ENCODE measurements at places on chromosomes 13 and 19.
A peak's percentile ranks its signal among the peaks of the same experiment; 100 is the strongest.

GRCh38 chr19:1841209-1841924 lies 6.9 kb downstream of the REXO1 start:
- DNase-seq = no peak

DNA sequence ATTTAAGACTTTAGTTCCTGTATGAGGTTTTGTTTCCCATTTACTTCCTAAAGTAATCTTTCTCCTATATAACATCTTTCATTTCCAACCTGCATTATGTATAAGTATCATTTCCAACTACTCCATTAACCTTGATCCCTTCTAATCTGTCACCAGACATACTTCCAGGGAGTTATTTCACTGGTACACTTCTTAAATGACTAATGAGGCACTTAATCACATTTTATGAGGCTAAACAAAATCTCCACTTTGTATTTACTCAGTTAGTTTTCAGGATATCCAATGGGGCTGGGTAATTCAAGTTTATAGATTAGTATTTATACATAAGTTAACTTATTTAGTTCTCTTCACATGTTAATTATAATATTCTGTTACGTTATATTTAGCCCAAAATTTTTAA lies 634.7 kb downstream of the PCDH17 start:
- no peak for DNase-seq

- DNase-seq = no peak
Observed at GRCh38 chr13:39528661-39528980, 74.4 kb downstream of the LHFPL6 start.

DNA sequence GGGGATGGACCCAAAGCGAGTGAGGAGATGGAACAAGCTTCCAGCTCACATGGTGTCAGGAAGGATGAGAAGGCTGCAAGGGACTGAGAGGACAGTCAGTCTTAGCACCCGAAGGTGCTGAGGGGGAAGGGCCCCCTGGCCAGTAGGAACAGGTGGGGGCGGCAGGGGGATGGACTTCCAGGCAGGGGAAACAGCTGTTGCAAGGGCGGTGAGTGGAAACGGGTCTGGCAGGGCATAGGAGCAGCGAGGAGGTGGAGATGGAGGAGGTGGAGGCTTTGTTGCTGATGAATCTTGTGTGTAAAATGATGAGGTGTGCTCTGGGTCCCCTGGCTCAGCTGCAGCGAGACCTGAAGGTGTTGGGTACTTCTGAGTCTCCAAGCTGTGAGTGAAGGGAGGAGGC lies 1.2 kb downstream of the MAP1S start:
- no peak for DNase-seq

GRCh38 chr19:3968556-3969434 lies 2.1 kb downstream of the DAPK3 start:
- no peak for DNase-seq

DNA sequence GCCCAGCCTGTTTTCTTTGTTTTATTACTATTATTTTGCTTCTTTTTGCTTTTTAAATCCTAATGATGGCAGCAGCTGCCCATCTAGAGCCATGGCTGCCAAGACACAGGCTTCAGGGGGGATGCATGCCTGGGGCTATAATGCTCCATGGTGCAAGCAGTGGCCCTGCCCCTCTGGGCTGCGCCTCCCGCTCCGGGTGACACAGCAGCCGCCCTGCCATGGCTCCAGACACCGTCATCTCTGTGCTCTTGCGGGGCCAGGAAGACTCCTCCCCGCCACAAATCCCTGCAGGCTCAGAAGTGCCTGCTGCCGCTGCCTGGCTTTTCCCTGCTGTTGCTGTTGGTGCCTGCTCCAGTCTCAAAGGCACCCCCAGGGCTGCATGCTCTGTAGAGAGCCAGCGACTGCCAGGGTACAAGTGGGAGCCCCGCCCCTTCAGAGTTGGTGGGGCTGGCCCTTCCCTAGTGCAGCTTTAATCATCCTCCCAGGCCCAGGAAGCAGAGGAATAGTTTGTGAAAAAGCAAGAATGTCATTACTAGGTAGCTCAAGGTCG lies 581.5 kb downstream of the FGF9 start:
- DNase-seq = no peak

GRCh38 chr13:99432609-99433542 lies 68.4 kb upstream of the TM9SF2 start:
- peak; percentile 53 for DNase-seq

- no peak for DNase-seq
Observed at GRCh38 chr13:97631158-97631557, 197.2 kb downstream of the RAP2A start.

DNA sequence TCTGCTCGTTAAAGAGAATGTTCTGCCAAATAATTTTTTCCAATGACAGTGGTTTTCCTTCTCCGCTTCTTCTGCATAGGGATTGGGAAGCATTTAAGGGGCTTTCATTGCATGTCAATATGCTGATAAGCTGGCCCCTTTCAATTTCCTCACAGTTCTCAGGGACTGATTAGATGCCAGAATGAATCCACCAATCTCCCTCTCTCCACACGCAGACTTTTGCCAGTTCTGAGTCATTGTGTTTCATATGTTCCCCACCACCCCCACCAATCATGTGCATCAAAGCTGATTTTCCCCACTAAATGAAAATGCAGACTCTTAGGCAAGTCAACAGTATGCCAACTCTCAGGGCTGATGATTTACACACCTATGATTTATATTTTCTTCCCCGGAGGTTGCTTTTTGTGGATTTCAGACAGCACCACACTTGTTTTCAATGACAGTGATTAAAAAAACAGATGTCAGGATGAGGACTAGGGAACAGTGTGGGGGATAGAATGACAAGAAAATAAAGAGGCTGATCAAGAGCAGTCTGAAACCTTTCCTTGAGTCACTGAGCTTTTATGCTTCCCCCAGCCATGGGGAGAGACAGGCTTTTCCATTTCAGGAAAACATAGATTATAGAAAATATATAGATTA lies 47.9 kb upstream of the C13orf42 start:
- no peak for DNase-seq

- DNase-seq = no peak
Observed at GRCh38 chr19:2145831-2146241, 5.5 kb downstream of the AP3D1 start.

- DNase-seq = no peak
Observed at GRCh38 chr19:3459089-3459881, 21.0 kb downstream of the SMIM24 start.

DNA sequence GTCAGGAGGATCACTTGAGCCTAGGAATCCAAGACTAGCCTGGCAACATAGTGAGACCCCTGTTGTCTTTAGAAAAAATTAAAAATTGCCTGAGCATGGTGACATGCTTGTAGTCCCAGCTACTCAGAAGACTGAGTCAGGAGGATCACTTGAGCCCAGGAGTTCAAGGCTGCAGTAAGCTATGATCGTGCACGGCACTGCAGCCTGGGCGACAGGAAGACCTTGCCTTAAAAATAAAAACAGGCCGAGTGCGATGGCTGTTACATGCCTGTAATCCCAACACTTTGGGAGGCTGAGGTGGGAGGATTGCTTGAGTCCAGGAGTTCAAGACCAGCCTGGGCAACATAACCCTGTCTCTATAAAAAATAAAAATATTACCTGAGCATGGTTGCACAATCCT lies 5.4 kb downstream of the HNRNPUL1 start:
- DNase-seq = no peak

DNA sequence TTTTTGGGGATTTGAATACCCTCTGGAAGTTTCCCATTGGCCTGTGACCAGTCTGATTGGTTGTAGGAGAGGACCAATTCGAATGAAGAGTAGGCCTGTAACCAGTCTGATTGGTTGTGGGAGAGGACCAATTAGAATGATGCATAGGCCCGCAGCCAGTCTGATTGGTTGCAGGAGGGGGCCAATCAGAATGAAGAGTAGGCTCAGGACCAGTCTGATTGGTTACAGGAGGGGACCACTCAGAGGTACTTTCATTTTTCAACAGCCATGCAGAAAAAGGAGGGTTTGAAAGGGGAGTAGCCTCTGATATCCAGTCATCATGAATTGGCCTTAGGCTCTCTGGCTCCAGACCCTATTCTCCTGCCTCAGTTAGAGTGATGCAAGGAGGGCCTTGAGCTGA lies 30.4 kb upstream of the SLC1A5 start:
- DNase-seq = no peak

DNA sequence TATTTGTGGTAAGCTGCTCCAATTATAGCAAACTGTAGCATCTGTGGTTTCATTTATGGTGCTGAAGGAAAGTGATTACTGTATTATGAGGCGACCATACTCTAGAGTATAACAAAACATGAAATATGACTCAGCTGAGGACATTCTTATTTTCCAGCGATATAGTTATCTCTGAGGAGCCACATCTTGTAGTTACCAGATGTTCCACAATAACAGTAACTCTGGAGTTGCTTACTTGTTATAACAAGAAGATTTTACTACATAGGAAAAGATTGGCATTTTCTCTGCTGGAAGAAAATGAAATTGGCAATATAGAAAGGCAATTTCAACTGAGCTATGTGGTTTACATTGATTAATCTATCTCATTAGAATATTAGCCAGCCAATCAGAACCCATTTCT lies 1634.2 kb downstream of the PCDH9 start:
- DNase-seq = no peak

DNA sequence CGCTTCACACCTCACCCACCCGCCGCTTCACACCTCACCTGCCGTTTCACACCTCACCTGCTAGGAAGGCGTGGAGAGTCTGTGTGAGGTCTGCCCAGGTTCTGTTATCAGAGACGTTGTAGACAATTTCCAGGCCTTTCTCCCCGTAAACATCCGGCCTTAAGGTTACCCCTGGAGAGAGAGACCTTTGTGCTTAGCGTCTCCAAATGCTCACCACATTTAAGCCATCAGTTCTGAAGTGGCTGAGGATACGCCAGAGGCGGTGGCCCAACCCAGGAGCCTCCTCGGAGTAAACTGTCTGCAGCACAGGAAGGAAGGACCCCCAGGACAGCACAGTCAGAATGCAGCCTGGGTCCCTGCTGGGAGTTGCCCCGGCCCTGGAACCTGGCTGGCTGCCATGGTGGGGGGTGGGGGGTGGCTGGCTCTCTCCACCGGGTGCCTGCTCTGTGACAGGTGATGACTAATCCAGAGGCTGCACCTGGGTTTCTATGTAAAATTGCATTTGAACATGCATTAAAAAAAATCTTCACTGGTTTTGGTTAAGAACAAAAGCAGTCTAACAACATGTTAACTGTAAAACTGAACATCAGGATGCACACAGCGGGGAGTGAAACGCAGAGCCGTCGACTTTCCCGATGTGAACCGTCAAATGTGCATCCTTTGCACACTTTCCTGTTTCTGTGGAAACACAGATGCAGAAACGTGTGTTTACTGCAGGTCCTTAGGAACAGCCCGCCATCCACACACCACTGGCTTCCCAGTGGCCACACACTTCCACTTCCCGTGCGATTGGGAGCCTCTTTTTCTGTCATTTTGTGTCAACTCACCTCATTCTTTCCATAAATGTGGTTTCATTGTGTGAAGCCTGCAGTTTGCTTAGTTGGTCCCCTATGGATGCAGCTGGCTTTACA lies 4.5 kb downstream of the ATP4B start:
- no peak for DNase-seq

DNA sequence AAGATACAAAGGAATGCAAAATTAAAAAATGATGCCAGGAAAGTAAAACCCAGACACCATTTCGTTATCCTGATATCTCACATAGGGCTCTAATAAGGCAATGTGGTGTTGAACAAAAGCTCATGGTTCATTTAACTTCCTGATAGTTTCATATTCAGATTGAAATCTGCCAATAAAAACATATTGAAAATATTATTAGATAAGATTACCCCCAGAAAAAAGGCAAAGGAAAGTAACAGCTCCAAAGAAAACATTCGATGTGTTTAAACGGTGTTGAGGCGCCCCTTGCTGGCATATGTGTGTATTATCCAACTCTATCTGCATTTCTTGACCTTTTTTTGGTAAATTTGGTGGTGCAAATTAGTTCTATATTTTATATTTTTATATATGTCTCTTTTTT lies 75.9 kb downstream of the ESD start:
- no peak for DNase-seq

- no peak for DNase-seq
Observed at GRCh38 chr19:32165750-32166149, 179.7 kb upstream of the ZNF507 start.

DNA sequence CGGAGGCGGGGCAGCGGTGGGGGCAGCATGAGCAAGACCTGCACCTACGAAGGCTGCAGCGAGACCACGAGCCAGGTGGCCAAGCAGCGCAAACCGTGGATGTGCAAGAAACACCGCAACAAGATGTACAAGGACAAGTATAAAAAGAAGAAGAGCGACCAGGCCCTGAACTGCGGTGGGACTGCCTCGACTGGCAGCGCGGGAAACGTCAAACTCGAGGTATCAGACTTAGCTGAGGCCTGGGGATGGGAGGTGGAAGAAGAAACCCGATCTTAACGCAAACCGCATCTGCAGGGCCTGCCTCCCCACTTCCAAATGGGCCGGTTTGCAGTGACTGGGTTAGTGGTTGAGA lies 693 bp downstream of the RFXAP start:
- DNase-seq = peak; percentile 1

DNA sequence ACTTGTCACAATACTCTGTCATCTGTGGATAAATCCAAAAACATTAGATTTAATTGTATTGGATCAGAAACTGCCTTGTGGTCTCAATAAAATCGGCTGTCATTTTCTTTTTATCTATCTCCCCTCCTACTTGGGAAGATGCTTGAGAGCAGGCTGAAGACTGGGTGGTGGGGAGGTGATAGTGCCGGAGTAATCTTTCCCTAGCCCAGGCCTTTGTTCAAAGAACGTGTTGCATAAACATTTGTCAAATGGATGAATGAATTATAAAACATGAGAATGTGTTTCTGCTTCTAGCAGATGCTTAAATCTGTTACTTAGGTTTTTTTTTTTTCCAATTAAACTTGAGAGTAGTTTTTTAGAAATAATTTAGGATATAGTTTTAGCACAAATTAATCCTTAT lies 49.9 kb downstream of the DNAJC3 start:
- DNase-seq = no peak

DNA sequence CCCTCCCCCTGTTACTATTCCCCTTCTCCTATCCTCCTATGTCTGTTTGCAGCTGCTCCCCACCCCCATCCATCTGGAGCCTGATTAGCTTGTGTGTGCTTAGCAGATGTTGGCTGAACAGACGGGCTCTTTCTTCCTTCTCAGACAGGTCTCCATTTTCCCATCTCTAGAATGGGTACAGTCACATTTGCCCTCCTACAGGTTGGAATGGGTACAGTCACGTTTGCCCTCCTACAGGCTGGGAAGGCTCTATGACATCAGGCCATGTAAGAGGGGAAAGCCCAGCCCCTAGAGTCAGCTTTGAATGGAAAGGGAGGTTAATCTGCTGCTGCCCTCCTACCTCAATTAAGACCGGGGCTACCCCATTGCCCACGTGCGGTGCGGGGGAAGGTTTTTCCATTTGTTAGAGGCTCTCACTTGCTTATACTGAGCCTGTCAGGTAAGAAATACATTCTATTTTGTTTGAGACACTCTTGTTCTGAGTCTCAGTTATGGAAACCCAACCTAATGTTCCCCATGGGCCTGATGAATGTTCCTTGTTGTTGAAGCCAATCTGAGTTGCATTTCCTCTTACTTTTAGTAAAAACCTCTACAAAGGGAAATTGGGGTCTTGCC lies 2.2 kb upstream of the CLEC17A start:
- no peak for DNase-seq

DNA sequence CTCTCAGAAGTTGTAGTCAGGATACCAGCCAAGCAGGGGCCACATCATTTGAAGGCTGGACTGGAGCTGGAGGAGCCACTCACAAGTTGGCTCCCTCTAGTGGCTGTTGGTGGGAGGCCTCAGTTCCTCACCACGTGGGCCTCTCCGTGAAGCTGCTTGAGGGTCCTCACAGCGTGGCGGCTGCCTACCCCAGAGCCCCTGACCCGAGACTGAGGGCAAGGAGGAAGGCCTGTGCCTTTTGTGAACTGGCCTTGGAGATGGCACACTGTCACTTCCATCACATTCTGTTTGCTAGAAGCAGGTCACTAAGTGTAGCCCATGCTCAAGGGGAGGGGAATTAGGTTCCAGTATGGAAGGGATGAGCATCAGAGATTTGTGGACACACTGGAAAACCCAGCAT lies 14.6 kb downstream of the GNA11 start:
- DNase-seq = peak; percentile 46
